ENCODE measurements at places on chromosomes 1 and 21.

GRCh38 chr1:80050085-80050484 is 1043.6 kb upstream of the ADGRL4 start:
- DNase-seq = no peak

DNA sequence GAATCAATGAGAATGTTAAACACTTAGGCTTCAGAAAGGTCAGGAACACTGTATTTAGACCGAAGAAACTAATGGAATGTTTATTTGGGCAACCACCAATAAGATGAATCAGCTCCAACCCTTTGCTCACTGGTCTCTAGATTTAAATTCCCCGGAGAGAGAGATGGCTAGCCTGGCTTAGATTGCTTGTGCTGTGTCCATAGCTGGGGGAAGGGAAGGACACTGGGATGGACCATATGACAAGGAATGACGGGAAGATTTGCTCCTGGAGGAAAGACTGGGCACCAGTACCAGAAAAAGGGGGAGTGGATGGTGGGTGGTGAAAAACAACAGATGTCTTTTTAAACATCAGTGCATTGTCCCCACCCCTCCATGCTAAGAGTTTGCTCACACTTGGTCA is 426.6 kb downstream of the DUSP10 start:
- DNase-seq = no peak

- no peak for DNase-seq
Measured at GRCh38 chr1:116870300-116870699, 39.4 kb upstream of the PTGFRN start.

DNA sequence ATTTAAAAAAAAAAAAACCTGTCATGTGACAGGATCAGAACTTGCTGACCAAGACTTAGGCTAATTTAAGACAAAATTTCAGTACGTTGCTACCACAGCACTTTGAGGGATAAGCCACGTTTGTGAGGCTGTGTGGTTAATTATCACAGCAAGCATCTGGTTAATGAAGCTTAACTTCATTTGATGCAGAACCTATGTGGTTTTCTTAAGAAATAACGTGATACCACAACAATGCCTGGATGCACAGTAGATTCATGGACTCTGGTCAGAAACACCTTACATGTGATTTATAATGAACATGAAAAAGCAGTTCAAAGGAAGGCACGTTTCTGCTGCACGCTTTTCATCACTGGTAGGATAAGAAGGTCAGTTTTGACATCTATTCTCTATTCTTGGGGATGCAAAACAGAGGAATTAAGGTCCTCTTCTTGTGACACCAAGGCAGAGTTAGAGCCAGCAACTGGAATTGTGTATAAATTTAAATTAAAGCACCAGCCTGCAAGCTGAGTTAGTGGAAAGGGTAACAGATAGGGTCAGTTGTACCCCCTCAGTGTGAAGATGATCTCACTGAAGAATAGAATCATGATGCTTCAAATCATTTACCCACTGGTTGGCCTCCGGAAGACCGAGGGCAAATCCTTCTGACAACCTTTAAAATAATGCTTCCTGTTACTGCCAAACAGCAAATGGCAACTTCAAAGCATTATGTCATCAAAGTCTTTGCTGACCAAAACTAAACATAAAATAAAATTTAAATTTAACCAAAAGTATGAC is 6.0 kb upstream of the KRTAP8-1 start:
- no peak for DNase-seq

DNA sequence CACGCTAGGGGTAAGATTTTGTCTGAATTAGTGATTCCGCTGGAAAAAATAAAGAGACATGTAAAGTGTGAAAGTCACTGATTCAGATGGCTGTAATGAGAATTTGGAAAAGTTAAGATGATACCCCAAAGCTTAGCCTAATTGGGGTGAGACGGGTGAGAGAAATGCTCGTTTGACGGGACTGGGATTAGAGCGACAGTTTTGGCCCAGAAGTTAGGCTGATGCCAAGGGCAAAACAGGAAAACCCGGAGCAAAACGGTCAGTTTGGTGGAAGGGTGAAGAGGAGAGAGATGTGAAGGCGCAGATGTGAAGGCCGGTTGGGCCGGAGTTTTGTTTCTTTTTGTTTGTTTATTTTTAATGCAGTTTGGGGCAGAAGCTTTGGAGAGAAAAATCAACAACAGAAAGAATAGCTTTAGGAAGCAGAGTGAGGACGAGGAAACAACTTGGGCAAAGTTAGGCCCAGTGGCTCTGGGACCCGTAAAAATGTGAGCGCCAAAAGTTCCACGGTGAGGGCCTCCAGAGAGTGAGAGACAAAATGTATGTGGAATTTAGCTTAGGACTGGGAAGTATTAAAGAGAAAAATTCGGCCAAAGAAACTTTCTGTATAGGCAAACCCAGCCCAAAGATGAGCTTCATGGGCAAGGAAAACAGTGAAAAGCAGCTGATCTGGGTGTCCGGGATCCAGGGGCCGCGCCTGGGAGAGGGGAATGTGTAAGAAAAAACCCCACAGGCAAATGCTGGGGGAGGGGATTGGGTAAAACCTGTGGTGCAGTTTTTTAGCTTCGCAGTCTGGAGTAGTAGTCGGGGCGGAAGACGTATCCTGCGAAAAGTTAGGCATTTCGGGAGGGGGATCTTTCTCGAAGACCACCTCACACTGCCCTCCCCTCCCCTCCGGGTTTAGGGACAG is 1.2 kb downstream of the DMRTA2 start:
- DNase-seq = no peak

DNA sequence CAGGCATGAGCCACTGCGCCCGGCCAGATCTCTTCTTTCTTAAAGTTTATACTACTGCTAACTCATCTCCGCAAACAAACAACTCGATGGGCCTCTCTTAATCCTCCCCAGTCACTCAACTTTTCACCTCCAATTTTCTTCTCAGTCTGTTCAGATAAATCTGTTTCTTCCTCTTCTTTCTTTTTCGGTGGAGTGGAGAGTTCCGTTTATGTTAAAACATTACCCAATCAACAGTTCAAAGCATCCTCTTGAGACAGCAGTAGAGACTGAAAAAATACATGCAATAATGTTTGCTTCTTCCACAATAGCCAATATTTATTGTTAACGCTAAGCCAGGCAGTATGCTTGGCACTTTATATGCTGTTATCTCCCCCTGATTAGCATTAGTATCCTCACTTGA is 1.4 kb upstream of the ANKRD13C start:
- no peak for DNase-seq

GRCh38 chr1:18480315-18481189 is at the start of gene KLHDC7A:
Gene KLHDC7A (plus strand): TSS chr1:18480930. CDS start chr1:18480982, 52 bp downstream.
- no peak for DNase-seq

DNA sequence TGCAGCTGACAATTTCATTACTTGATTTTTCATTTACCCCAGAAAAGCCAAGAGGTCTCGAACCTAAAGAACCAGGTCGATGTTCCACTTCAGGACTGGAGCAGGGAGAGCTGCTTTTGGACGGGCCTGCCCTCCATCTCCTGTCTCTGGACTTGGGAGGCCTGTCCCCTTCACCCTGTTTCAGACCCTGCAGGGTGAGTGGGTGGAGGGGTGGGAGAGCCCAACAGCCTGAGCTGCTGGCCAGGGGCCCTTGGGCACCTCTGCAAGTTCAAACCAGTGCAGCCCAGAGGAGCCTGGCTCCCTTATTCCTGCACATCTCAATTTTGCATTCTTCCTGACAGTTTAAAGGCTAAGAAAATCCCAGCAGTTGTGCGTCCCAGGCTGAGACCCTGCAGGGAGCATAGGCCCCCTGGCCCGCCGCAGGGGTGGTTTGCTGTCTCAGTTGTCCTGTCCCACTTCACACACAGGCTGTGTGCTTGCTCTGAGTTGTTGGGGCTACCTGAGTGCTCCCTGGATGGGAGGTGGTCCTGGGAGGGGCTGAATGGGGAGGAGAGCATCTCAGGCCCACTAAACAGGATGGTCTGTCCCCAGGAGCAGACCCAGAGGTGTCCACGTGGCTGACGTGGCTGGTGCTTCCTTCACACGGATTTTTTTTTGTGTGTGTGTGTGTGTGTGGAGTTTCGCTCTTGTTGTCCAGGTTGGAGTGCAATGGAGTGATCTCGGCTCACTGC is 443.7 kb downstream of the PTPRU start:
- no peak for DNase-seq

DNA sequence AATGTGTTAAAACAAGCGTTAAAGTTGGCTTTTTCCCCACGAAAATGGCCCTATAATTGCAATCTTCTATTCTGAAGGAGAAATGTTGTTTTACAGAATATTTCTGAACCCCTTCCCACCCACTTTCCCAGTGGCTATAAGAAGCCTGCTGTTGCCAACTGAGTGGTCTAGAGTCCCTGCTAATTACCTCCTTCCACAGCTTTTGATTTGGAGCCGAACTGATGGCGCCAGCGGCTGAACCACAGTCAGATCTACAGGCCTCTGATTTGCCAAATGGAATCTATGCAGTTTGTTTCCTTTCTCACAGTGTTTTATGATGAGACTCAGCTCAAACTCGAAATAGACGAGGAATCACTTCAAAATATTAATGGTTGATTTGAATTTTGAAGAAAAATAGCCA is 76.0 kb upstream of the C1orf105 start:
- no peak for DNase-seq

DNA sequence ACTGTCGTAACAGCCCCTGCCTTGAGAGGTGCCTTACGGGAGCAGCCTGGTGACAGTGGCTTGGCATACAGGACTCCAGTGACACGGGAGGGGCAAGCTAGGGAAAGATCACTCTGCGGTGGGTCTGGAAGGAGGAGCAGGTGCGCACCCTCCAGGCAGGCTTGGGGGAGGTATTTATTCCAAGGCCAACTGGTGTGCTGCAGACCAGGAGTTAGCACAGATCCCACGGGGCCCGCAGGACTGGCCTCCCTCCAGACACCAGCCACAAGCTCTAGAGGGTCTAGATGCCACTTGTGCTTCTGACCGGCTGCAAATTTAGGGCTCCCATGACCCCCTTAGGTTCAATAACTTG is 22.1 kb downstream of the PSEN2 start:
- no peak for DNase-seq

- no peak for DNase-seq
Measured at GRCh38 chr1:11898086-11898785, 28.0 kb downstream of the KIAA2013 start.

- DNase-seq = no peak
Measured at GRCh38 chr1:205226868-205227583, 720 bp upstream of the TMCC2 start.

- DNase-seq = no peak
Measured at GRCh38 chr1:40974945-40975344, 4.6 kb upstream of the CTPS1 start.

- no peak for DNase-seq
Measured at GRCh38 chr1:20266141-20266540, 24.5 kb upstream of the VWA5B1 start.

- no peak for DNase-seq
Measured at GRCh38 chr1:244204004-244204403, 152.9 kb downstream of the ZBTB18 start.

GRCh38 chr1:222229672-222230312 is 318.1 kb downstream of the HHIPL2 start:
- DNase-seq = no peak

DNA sequence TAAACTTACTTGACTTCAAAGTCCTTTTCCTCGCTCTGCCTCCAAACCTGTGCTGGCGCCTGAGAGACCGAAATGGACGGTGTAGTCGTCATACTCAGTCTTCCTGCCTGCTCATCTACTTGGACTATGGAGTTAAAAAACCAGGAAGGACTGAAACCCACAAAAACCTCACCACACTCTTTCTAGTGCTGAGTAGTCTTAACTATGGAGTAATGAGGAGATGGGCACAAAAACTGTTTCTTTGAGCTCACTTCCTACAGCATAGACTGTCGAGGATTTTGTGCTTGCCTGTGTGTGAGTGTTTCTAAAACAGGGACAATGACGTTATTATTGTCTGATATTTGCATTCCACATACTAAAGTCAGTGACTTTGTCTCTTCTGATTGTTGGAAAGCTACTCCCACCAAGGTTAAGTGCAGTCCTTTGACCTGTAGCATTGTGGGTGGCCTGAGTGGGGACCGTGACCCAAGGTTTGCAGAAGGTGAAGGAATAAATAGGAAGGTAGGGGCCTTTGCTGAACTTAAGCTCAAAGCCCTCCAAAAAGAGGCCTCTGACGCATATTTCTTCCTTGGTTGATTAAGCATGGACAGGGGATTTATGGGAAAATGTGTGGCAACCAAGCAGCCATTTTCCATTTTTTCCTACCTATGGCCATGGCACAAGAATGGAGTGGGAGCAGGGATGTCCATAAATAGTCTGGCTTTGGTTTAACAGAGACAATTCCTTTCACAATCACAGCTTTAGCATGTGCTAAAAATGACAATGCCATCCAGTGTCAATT is 109.6 kb downstream of the ZBTB18 start:
- no peak for DNase-seq

- no peak for DNase-seq
Measured at GRCh38 chr1:156727492-156727891, 777 bp upstream of the METTL25B start.

- DNase-seq = no peak
Measured at GRCh38 chr1:208513799-208514198, 269.6 kb upstream of the PLXNA2 start.

DNA sequence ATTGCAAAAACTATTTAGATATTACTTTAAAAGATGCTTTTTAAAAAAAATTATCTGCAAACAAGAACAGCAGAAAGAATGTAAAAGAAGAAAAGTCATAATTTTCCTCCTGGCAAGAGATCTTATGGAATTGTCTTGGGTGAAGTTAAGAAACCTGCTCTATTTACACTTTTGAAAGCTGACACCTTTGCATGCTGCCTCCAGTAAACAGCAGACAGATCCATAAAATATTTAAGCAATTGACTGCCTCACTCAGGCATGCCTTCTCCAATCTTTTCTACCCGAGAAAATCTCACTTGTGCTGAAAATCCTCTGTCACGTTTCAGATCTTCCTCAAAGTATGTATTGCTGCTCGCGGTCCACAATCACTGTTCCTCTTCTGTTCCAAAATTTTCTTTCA is 107.9 kb upstream of the ZP4 start:
- no peak for DNase-seq

- DNase-seq = no peak
Measured at GRCh38 chr1:215606564-215607168, 39.6 kb downstream of the KCTD3 start.

- DNase-seq = no peak
Measured at GRCh38 chr1:95084317-95085176, 11.8 kb upstream of the ALG14 start.

DNA sequence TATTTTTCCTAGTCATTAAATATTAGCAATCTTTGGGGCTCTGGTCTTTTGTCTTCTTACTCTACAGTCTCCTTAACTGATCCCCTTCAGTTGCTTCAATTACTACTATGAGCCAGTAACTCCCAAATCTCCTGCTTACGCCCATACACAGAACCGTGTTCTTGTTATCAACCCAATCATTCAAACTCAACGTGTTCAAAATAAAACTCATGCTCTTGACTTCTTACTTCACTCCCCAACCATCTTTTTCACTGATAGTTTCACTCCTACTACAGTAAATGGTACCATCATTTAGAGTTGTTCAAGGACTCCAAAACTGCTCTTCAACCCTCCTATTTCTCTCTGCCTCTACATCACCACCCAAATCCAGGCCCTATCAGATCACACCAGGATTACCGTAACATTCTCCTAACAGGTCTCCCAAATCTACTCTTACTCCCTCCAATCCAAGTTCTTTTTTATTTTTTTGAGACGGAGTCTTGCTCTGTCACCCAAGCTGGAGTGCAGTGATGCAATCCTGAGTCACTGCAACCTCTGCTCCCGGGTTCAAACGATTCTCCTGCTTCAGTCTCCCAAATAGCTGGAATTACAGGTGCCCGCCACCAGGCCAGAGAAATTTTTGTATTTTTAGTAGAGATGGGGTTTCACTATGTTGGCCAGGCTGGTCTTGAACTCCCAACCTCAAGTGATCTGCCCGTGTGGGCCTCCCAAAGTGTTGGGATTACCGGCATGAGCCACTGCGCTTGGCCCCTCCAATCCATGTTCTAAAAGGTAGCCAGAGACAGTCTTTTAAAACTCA is 3.0 kb downstream of the YARS1 start:
- no peak for DNase-seq

All from stimulated activated CD8-positive, alpha-beta memory T cell treated with anti-CD3 and anti-CD28 coated beads, Interleukin-4, amount 100 ng/mL, for 4 hours (primary cell).